Heart right ventricle (tissue), 16 donors: ENCODE measurements at places on chromosomes 5 and 9.

- DNase-seq: no peak
Observed at GRCh38 chr5:10994091-10994986, 233.3 kb upstream of the DAP start.

- no peak for DNase-seq
Observed at GRCh38 chr5:123203105-123203800, 114.2 kb downstream of the PRDM6 start.

GRCh38 chr9:70406434-70406862 is 8.0 kb downstream of the KLF9 start:
- no peak for DNase-seq

GRCh38 chr5:156591631-156592030 is 258.5 kb upstream of the PPP1R2B start:
- no peak for DNase-seq

DNA sequence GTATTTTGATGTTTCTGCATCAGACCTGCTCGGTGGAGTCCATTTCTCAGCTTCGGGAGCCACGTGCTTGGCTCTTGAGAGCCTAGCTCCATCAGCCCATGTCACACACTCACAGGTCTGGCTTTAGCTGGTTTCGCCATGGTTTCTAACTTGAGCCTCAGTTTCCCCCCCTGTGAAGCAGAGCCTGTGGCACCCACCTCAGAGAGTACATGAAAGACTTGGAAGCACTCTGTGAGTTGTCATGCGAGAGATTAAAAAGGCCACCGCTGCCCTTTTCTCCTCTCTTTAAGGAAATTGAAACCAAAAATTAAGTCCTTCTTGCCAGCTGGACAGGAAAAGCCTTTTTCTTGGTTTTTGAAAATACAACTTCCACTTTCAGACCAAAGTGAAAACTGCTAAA is 8.8 kb downstream of the TENT4A start:
- DNase-seq: no peak

GRCh38 chr9:15501803-15502202 is 9.0 kb downstream of the PSIP1 start:
- DNase-seq: no peak

- DNase-seq: no peak
Observed at GRCh38 chr9:72313507-72313906, 51.5 kb downstream of the ZFAND5 start.

- DNase-seq: no peak
Observed at GRCh38 chr5:38638656-38639055, 82.2 kb upstream of the LIFR start.

- no peak for DNase-seq
Observed at GRCh38 chr9:129586245-129586644, 34.7 kb downstream of the C9orf50 start.

DNA sequence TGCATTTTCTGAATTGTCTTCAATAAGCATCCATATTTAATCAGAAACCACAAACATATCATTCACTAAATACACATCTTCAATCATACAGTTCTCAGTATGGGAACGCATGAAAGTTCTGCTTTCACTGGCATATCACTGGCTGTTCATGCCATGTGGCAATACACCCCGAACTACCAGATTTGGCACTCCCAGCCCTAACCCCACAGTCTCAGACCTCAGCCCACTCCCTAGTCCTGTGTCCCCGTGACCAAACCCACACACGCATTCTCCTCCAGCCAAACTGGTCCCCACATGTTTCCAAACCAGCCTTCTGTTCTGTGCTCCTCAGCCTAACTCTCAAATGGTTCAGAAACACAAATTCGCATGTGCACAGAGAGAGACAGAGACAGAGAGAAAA is 20.6 kb downstream of the KCNMB1 start:
- no peak for DNase-seq

GRCh38 chr5:98770209-98770910 is 3.1 kb upstream of the RGMB start:
- peak; percentile 23 for DNase-seq

DNA sequence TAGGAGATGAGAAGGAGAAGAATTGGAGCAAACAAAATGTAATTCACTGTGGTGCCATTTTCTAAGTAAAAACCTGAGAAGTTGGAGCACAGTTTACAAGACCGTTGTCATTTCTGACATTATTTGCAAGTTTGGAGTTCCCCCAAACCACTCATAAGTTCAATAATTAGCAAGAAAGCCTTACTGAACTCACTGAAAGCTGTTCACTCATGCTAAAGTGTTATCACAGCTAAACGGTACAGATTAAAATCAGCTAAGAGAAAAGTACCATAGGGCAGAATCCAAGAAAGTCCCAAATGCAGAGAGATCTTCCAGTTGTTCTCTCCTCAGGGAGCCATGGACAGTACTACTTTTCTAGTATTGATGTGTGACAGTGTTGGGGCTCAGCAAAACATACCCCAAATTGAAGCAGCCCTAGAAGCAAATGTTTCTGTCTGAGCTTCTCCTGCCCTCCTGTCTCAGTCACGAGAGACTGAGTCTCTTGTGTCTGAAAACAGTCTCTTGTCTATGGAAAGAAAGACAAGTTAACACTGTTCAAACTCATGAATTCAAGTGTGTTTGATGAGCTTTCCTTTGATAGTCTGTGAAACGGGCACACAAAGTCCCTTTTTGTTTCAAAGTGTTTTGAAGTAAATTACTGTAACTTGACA is 221.2 kb downstream of the GABRG2 start:
- DNase-seq: no peak

GRCh38 chr9:94287877-94288513 is 28.9 kb downstream of the ZNF169 start:
- peak; percentile 20 for DNase-seq

GRCh38 chr5:143016777-143017516 is 246.8 kb downstream of the ARHGAP26 start:
- peak; percentile 32 for DNase-seq

DNA sequence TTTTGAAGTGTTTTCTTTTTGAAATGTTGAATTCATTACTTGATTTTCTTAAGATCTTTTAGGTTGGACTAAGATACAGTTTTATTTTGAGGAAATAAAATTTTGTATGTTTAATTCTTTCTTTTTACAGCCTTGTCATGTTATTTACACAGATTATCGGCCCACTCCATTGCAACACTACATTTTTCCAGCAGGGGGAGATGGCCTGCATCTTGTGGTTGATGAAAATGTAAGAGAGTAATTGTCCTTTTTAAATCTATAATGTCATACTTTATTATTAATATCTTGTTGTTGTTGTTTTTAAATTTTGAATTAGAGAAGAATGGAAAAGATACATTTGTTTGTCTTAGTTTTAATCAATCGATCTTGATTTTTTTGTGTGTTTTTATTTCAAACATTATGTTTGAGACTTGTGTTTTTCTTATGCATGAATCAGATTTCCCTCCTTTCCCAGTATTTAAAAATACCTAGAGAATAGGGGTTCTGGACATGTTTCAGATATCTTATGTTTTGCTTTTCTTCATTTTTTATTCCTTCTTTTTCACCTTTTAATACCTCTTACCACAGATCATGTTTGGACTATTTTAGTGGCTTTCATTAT is 36.7 kb downstream of the MTREX start:
- DNase-seq: no peak

- DNase-seq: no peak
Observed at GRCh38 chr5:79168031-79168430, 56.4 kb downstream of the BHMT start.

- no peak for DNase-seq
Observed at GRCh38 chr9:16052146-16052545, 499.3 kb downstream of the CCDC171 start.

DNA sequence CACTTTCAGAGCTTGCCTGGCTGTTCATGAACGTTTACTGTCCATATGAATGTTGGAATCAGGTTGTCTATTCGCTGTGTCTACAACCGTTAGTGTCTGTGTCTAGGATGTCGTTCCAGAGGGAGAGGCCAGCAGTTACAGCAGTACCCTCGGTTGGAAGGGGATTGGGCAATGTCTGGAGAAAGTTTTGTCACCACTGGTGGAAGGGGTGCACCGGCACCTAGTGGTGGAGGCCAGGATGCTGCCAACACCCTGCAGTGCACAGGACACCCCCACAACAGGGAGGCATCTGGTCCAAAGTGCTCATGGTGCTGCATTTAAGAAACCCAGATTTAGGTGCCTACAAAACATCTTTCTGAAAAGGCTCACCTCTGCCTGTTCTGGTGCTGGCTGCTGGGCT is 220.7 kb downstream of the FANCC start:
- DNase-seq: no peak

DNA sequence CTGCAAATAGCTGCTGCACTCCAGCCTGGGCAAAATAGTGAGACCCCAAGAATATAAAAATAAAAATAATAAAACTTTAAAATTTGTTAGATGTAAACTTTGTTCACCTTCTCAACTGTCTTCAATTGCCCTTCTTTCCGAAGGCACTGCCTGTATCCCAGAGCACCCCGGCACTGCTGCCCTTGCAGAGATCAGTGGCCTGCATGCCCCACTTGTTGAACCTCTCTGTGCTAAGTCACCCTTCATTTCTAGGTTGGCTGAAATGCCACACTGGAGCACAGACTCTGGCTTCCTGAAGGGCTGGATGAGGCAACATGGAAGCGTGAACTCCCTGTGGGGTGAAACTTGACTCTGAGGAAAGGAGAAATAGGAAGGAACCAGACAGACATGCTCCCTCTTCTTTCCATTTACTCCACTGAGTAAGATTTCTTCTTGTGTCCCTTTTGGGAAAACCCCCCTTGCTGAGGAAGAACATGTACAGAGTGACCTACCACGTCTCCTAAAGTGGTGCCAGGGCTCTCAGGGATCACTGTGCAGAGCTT is 8.4 kb upstream of the JMY start:
- DNase-seq: no peak

DNA sequence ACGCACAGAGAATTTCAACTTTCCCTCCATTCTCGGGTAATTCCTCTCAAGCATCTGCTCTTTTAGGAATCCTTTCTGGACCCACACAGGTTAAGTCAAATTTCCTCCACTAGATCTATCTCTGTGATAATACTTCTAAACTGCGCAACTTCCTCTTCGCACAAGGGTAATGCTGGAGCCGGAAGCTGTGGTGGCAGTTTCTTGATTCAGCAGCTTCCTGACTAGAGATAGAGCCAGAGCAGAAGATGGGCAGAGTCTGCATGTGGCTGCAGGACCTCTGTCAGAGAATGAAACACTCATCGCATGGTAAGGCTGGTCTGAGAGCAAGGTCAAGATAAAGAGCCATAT is 11.1 kb upstream of the CDC42SE2 start:
- DNase-seq: peak; percentile 29

DNA sequence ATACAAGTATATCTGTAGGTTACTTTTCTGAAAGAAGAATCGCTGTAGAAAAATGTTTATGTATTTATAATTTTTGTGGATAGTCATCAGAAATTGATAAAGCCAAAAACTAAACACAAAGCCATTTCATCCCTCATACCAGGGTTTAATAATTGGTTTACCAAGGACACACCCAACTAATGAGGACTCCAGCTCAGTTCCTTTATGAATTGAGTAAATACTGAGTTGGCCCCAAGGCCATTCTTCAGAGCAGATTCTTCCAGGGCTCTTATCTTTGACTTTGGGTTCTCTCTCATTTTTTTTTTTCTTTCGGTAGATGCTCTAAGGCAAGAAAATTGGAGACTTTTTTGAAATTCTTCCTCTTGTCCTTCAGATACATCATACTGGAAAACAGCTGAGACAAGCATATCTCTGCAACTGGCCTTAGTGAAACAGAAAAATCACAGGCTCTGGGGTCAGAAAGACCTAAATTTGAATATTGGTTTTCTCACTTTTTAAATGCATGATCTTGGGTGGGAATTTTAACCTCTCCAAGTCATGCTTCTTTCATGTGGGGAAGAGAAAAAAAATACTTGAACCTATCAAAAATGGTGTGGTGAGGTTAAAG is 401.8 kb downstream of the ARHGEF28 start:
- DNase-seq: no peak

DNA sequence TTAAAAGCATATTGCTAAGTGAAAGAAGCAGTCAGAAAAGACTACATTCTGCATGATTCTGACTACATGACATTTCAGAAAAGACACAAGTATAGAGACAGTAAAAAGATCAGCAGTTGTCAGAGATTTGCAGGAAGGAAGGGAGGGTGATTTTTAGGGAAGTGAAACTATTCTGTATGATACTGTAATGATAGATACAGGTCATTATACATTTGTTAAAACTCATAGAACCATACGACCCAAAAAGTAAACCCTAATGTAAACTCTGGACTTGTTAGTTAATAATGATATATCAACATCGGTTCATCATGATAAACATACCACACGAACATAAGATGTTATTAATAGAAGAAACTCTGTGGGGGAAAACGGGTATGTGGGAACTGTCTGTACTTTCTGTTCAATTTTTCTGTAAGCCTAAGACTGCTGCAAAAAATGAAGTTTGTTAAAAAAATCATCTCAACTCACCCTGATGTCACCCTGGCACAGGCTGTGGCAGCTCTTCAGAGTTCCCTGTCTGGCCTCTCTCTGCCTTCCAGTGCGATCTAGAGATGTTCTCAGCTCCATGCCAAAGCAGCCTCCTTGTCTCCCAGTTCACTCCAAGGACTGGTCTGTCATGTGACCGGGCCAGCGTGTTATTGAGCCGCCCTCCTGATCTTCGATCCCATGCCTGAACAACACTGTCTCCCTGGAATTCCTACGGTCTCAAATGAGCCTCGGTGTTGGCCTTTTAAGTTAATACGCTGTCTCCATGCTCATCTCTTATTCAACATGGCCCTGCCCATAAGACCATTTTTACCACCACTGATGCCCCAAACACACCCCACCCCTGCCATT is 35.4 kb downstream of the PRLR start:
- DNase-seq: no peak

DNA sequence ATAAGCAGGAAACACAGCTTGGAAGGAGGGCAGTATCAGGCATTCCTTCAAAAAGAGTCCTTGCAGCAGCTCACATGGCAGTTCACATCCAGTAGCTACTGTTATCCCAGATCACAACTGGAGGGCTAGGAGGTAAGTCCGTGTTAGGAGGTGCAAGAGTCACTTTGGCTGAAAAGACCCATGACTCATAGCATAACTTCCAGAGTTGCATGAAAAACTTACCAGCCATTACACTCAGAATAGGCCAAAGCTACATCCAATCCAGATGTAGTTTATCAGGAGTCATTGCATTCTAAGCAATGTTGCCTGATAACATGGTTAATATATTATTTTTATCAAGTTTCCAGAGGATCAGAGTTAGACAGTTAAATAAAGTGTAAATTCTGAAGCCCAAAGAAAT is 1126.4 kb upstream of the SEMA6A start:
- DNase-seq: no peak

DNA sequence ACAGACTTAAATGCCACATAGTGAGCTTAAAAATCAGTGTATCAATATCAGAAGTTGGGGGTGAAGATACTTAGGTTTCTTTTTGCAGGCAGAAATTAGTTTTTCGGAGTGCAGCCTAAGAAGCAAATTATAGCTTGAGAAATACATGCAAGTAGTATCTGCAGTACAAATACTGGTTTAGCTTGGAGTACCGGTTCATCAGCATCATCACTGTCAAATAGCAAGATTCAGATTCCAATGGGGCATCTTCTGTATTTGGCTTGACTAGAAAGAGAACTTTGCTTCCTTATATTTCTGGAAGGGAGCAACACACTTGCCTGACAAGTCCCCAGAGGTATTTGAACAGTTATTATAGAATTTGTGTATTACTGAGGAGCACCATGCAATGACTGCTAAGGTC is 19.8 kb downstream of the SLC31A1 start:
- no peak for DNase-seq

- DNase-seq: no peak
Observed at GRCh38 chr5:121630402-121630801, 221.3 kb upstream of the FTMT start.

GRCh38 chr9:29214154-29214689 is 1640.9 kb upstream of the C9orf72 start:
- DNase-seq: no peak
